ENCODE measurements at places on chromosomes 3 and 15.

GRCh38 chr3:24457719-24458118 lies 36.9 kb downstream of the THRB start:
- no peaks in the 10 kb centered on the region for H3K27me3 ChIP-seq
- H3K27ac ChIP-seq, result no peak overlapping the region
- H3K4me1 ChIP-seq, result peaks cover 4% of the 10 kb centered on the region
- DNase-seq, result no peak
- no peaks in the 10 kb centered on the region for H3K36me3 ChIP-seq
- no peak overlapping the region for H3K4me3 ChIP-seq

DNA sequence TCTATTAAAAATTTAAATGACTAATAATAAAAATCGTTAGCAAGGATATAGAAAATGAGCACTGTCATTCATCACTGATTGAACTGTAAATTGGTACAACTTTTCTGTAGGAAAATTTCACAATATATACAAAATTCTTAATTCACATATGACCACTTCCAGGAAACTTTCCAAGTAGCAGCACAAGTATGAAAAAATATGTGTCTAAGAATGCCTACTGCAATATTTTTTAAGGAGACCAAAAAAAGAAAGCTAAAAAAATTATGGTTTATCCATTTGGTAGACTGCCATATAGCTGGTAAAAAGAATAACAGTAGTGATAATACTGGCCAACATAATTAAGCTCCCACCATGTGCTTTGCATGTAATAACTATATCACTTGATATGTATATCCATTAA lies 59.2 kb downstream of the KLHL6 start:
- H3K36me3 ChIP-seq, result no peaks in the 10 kb centered on the region
- H3K4me1 ChIP-seq, result no peaks in the 10 kb centered on the region
- no peak for DNase-seq
- no peaks in the 10 kb centered on the region for H3K27me3 ChIP-seq

- H3K4me1 ChIP-seq, result no peaks in the 10 kb centered on the region
- peak; percentile 56 for DNase-seq
- H3K36me3 ChIP-seq, result no peaks in the 10 kb centered on the region
Observed at GRCh38 chr3:140386357-140387100, 291.3 kb upstream of the TRIM42 start.

- no peaks in the 10 kb centered on the region for H3K4me1 ChIP-seq
- DNase-seq, result no peak
- no peak overlapping the region for H3K4me3 ChIP-seq
- no peaks in the 10 kb centered on the region for H3K36me3 ChIP-seq
Observed at GRCh38 chr3:5384557-5385236, 197.2 kb downstream of the EDEM1 start.

DNA sequence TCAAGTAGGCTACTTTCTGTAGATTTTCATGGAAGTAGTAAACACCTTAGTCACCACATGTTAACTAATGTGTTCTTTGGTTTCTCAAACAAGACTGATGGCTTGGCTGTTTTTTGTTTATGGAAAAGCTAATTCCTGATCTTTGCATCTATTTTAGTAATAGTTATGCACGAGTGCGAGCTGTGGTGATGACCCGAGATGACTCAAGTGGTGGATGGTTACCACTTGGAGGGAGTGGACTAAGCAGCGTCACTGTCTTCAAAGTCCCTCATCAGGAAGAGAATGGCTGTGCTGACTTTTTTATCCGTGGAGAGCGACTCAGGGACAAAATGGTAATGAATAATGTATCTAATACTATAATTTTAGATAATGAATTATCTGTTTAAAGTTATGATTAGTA lies 46.6 kb downstream of the SPRED1 start:
- H3K4me3 ChIP-seq, result no peak overlapping the region
- no peak for DNase-seq
- H3K27ac ChIP-seq, result no peak overlapping the region
- H3K36me3 ChIP-seq, result no peaks in the 10 kb centered on the region
- H3K27me3 ChIP-seq, result no peaks in the 10 kb centered on the region

DNA sequence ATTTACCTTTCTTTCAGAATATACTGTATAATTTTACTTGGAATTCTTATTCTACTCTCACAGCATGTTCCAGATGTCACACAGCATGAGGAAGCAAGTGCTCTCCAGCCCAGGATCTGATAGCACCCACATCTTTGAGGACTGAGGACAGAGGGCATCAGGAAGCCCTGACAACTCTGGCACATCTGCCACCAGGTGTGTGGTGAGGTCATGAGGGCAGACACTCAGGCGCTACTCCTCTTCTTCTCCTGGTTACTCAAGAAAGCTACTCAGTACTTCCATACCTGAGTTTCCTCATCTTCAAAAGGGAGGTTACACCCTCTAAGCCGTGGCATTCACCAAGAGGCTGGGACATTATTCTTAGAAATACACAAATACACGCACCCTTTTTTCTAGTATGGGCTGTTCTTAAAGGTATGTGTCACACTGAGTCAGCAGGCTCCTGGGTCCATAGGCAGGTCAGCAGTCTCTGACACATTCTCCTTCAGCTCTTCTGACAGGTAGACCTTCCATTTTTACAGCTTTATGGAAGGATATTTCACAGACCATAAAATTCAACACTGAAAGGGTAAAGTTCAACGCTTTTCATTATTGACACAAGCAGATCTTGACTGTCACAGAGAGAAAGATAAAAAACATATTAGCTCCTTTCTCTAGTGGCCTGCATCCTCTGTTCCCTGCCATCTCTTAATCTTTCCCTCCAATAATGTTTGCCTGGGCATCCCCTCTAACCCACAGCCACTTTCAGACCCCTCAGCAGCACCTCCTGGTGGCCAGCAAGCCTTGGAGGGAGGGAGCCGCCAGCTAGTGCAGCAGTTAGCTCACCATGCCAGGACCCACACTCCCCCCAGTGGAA lies 103.2 kb upstream of the TJP1 start:
- DNase-seq, result peak; percentile 54
- no peaks in the 10 kb centered on the region for H3K27me3 ChIP-seq
- no peaks in the 10 kb centered on the region for H3K4me1 ChIP-seq
- H3K36me3 ChIP-seq, result no peaks in the 10 kb centered on the region
- H3K27ac ChIP-seq, result no peak overlapping the region

DNA sequence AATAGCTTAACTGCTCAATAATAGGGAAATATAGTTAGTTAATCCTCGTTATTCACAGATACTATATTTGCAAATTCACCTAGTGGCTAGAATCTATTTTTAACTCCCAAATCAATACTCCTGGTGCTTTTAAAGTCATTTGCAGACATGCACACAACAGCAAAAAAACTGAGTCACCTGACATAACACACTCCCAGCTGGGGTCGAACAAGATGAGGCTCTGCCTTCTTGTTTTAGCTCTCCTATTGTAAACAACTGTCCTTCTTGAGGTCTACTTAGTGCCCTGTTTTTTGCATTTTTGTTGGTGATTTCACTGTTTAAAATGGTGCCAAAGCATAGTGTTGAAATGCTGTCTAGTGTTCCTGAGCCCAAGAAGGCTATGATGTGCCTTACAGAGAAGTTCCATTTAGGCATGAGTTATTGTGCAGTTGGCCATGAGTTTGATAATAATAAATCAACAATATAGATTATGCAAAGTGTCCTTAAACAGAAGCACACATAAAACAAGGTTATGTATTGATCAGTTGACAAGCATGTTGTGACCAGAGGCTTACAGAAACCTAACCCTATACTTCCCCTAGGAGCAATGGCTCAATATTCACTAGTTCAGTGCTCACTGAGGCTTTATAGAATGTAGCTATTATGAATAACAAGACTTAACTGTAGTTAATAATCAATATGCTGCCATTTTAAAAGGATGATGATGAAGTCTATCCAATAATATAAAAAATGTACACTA lies 18.6 kb downstream of the MAP3K13 start:
- H3K36me3 ChIP-seq, result no peaks in the 10 kb centered on the region
- DNase-seq, result no peak

DNA sequence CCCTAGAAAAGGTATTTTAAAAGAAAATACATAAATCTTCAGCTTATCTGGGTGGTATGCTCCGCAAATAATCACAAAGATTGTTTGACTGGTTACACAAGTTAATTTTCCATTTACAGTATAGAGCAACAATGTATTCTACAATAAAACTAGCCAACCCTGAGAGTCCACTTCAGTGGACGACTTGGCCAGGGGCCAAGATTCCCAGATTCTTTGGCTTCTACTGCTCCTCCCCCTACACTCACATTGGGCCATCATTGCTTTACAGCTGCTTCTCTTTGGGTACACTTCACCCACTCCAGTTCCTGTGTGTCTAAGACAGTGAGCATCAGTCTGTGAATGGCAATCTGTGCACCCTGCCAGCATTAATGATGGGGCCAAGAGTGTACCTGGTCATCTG lies 17.2 kb upstream of the PRICKLE2 start:
- no peaks in the 10 kb centered on the region for H3K36me3 ChIP-seq
- H3K27ac ChIP-seq, result no peak overlapping the region
- H3K27me3 ChIP-seq, result no peaks in the 10 kb centered on the region
- no peak for DNase-seq

GRCh38 chr3:39118079-39118478 lies 10.6 kb downstream of the TTC21A start:
- no peak for DNase-seq
- no peak overlapping the region for H3K4me3 ChIP-seq
- no peaks in the 10 kb centered on the region for H3K36me3 ChIP-seq
- no peak overlapping the region for H3K27ac ChIP-seq

DNA sequence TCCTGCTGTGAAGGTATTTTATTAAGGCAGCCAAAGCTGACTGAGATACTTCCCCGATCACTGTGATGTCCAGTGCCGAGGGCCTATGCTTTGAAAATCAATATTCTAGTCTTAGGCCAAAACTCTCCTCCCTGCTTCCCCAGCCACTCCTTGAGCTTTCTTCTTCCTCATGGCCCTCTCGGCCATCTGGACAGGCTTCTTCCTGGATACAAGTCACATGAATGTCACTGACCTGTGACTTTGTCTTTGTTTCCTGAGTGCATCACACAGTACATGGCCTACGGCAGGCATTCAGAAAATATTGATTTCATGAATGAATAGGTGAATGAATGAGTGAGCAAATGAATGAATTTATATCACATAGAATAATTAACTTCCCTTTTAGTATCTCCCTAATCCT lies 24.6 kb upstream of the HES1 start:
- H3K4me1 ChIP-seq, result no peaks in the 10 kb centered on the region
- H3K27me3 ChIP-seq, result no peaks in the 10 kb centered on the region
- H3K4me3 ChIP-seq, result no peak overlapping the region
- no peaks in the 10 kb centered on the region for H3K36me3 ChIP-seq

- H3K27me3 ChIP-seq, result no peaks in the 10 kb centered on the region
- H3K36me3 ChIP-seq, result no peaks in the 10 kb centered on the region
- H3K27ac ChIP-seq, result no peak overlapping the region
- H3K4me1 ChIP-seq, result no peaks in the 10 kb centered on the region
Observed at GRCh38 chr3:156576651-156577348, 21.9 kb upstream of the SSR3 start.

GRCh38 chr3:35320646-35321407 lies 318.5 kb upstream of the ARPP21 start:
- no peaks in the 10 kb centered on the region for H3K36me3 ChIP-seq
- H3K4me1 ChIP-seq, result no peaks in the 10 kb centered on the region
- DNase-seq, result no peak
- no peak overlapping the region for H3K27ac ChIP-seq
- H3K4me3 ChIP-seq, result no peak overlapping the region

DNA sequence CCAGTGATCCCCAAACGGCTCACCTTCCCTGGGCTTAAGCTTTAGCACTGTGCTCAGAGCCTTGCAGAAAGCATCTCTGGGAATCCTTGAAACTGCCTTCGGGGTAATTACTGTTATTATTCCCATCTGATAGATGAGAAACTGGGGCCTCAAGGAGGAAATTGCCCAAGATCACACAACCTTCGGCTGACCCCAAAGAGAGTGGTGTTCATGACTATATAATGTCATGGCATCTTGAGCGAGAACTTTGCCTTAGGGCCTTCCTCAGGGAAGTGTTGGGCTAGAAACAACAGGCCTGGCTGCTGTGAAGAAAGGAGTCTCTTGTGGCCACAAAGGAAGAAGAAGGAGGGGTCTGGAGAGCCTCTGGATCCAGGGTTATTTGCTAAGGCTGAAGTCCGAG lies 388.7 kb upstream of the CFAP20DC start:
- H3K27ac ChIP-seq, result no peak overlapping the region
- H3K27me3 ChIP-seq, result no peaks in the 10 kb centered on the region

GRCh38 chr3:10594915-10595314 lies 89.5 kb upstream of the ATP2B2 start:
- no peaks in the 10 kb centered on the region for H3K27me3 ChIP-seq
- H3K4me3 ChIP-seq, result no peak overlapping the region
- no peak for DNase-seq
- no peak overlapping the region for H3K27ac ChIP-seq

DNA sequence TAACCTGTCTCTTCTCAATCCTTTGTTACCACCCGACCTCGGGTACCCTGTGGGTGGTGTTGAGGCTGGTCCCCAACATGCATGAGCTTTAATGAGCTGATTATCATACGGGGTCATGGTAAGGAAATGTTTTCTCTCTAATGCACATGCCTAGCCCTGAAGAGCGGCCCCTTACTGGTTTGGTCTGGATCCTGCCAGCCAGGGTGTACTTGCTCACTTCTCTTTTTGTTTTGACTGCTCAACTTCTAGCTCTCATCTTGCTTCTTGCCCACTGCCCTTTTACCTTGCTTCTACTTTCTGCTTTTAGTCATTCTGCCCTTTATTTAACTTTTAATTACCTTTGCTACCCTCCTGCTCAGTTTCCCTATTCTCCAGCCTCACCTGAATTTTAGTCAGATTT lies 44.3 kb upstream of the ACAD9 start:
- H3K36me3 ChIP-seq, result no peaks in the 10 kb centered on the region
- no peaks in the 10 kb centered on the region for H3K27me3 ChIP-seq
- DNase-seq, result no peak

DNA sequence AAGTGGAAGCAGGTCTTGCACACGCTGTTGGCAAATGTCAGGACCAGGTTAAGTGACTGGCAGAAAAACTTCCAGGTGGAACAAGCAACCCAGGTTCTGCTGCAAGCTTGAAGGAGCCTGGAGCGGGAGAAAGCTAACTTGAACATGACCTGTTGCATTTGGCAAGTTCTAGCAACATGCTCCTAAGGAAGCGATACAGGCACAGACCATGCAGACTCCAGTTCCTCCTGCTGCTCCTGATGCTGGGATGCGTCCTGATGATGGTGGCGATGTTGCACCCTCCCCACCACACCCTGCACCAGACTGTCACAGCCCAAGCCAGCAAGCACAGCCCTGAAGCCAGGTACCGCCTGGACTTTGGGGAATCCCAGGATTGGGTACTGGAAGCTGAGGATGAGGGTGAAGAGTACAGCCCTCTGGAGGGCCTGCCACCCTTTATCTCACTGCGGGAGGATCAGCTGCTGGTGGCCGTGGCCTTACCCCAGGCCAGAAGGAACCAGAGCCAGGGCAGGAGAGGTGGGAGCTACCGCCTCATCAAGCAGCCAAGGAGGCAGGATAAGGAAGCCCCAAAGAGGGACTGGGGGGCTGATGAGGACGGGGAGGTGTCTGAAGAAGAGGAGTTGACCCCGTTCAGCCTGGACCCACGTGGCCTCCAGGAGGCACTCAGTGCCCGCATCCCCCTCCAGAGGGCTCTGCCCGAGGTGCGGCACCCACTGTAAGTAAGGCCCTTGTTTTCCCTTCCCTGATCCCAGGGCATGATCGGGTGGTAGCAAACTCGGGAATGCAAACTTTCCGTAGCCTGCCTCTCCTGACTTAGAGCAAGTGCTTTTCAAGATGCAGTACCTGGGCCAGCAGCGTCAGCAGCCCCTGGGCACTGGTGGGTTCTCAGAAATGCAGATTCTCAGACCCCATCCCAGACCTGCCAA lies 759 bp downstream of the GALNT15 start:
- H3K27ac ChIP-seq, result peak overlapping the region; percentile 50
- H3K4me1 ChIP-seq, result no peaks in the 10 kb centered on the region
- peak overlapping the region; percentile 40 for H3K4me3 ChIP-seq
- no peaks in the 10 kb centered on the region for H3K27me3 ChIP-seq
- no peaks in the 10 kb centered on the region for H3K36me3 ChIP-seq

- no peak overlapping the region for H3K27ac ChIP-seq
- H3K36me3 ChIP-seq, result no peaks in the 10 kb centered on the region
- DNase-seq, result no peak
Observed at GRCh38 chr3:174199696-174200095, 659.4 kb upstream of the NAALADL2 start.
